ENCODE measurements at places on chromosomes 4 and X. TPM values are rescaled to one million over a fixed set of nuclear protein-coding genes. Genes with fewer than 3 reads are reported as not detected.
A peak's percentile ranks its signal among the peaks of the same experiment; 100 is the strongest.

DNA sequence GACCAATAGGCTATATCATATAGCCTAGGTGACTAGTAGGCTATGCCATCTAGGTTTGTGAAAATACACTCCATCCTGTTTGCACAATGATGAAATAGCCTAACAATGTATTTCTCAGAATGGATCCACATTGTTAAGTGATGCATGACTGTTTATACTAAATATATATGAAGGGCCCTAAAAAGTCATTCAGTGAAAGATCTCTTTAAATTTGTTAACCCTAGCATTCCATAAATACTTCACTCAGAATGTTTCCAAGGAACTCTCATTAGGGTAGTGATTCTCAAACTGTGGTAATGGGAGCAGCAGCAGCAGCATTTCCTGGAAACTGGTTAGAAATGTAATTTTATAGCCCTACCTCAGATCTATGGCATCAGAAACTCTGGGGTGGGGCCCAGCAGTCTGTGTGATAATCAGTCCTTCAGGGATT is 74.9 kb downstream of the PRRG1 start:
- DNase-seq = no peak

DNA sequence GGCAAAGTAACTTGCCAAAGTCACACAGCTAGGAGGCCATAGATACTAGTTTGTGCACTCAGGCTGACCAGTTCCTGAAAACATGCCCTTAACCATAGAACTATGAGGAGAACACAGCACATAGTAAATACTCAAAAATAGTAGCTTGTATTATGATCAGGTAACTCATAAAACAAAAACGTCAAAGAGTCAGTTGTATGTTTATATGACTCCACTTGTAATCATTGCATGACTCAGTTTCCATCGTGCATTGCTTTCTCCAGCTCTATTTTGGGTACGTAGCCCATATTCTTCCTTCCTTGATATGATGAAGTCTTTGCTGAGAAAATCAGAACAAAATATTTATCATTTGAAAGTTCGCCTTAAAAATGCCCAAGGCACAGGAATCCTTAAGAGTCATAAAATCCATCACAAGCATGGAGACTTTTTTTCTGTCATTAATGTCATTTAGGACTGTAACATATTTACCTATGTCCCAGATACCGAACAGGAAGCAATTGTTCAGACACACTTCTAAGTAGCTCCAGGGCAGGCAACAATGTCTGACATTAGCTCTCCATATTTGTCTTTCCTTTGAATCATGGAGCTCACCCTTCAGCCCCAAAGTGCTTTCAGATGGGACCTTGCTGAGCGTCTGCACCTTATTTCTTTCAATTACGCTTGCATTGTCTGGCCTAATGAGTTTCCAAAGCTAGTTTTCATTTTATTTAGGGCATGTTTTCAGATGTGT is 11.2 kb upstream of the MID1 start:
- no peak for DNase-seq

DNA sequence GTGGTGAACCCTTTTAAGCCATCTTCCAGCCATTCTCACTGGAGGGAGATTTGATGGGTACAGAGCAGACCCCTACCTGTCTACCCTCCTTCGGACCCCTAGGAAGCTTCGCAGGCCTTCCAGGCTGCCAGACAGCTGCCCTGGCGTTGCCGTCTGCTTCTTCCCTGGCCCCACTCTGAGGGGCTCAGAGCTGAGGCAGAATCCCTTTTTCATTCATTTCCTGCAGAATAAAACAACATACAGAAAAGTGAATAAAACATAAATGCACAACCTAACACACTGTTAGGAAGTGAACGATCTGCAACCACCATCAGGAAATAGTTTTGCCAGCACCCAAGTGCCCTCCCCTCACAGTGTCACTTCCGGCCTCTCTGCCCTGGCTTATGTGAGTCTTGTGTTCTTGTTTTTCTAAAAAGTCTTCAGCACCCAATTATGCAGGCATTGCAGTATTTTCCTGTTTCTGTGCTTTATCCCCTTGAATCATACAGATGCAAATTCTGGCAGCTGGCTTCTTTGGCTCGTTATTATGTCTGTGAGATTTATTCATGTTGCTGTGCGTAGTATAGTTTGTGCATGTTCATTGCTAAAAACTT is 5.6 kb upstream of the ADD1 start:
- peak; percentile 39 for DNase-seq

GRCh38 chr4:7435471-7436061 is 836 bp upstream of the PSAPL1 start:
- DNase-seq = no peak

DNA sequence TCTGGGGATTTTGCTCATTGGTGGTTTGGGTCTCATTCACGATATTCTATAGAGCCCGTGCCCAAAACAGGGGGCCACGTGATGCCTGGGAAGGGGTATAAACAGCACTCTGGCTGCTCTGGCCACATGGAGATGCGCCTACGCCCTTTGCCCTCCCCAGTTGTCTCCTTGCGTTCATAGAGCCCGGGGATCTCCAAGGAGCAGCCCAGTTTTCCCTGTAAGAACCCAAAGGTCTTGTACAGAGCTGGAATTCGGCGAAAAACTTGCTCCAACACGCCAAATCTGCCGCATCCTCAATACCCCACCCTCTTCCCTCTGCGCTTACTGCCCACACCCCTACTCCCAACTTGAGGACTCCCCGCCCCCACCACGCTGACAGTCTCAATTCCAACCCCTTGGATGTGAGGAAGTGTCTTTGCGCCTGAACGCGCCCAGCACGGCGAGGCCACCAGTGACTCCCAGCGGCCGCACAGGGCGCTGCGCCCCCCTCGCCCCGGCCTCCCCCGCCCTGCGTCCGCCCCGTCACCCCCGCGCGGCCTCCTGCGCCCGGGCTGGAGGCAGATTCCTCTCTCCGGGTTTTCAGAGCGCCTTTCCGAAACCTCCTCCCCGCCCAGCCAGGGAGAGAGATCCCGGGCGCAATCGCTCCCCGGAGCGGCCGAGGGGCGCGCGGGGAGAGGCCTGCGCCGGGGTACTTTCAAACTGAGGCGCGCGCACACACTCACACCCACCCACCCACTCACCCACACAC is at the start of gene NHS:
Gene NHS (plus strand): TSS at position 582 of the 748 bp plus-strand sequence. CDS start 558 bp downstream, outside the sequence.
- peak; percentile 60 for DNase-seq

DNA sequence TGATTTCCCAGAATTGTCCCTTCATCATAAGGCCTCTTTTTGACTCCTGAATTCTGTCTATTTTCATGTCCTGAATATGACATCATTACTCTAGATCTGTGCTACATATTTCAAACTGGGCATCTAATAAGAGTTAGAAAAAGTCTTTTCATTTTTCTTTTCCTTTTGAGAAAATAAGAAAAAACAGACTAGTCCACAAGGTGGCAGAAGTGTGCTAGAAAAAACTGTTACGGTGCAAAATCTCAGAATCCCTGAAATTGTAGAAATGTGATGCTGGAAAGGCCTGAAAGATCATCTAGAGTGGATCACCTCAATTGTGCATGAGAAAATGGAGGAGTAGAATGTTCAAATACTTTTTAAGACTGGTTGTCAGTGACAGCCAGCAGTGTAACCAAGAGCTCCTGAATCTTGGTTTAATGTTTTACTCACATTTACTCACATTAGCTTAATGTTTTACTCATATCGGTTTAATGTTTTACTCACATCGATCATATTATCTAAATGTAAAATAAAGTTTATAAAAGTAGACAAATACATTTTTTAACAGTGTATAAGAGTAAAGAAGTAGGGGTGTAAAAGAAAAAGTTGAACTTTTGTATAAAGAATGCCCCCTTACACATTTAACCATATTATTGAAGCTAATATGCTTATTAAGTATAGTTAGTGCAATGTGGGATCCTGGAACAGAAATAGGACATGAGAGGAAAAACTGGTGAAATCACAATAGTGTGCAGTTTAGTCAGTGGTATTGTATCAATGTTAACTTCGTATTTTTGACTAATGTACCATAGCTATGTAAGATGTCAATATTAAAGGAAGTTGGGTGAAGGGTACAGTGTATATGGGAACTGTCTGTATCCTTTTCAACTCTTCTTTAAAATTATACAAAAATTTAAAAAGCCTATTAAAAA is 15.2 kb downstream of the ASB11 start:
- peak; percentile 37 for DNase-seq

- DNase-seq = no peak
These were observed 759.6 kb upstream of the NDST4 start for GRCh38 chr4:115873048-115873447.

DNA sequence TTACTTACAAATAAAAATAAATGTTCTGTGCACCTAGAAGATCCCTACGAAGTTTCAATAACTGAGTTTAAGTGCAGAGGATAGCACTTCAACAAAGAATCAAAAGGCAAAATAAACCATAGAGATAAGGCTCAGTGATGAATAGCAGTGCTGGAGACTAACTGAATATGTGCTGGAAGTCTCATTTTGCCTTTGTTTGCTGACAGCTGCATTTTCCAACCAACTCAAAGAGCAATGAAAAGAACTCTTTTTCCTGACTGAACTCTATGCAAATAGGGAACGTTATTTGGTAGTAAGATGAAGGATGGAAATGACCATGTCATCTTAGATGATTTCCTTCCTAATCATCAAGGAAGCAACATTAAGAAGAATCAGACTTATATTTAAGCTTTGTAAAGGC is 32.7 kb upstream of the ADH7 start:
- DNase-seq = no peak

The CFAP47 gene
- total RNA-seq = 5.3 TPM

- DNase-seq = no peak
These were observed 533 bp downstream of the IL15 start for GRCh38 chr4:141636771-141637460.

DNA sequence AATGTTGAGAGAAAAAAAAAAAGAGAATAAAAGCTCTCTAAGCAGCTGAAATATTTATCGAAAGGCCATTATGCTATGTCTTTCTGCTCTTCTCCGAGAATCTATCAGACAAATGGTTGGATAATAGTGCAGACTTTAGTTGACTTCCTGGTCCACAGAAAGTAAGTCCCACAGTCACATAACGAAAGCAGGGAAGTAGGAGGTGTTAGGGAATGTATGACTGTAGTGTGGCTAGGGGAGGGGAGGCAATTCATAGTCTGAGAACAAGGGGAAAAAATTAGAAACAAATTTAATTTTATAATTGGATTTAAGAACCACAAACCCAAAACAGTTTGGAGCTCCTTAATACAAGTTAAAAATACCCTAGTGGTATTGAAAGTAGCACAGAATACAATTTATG is 79.7 kb upstream of the VEGFC start:
- DNase-seq = no peak

DNA sequence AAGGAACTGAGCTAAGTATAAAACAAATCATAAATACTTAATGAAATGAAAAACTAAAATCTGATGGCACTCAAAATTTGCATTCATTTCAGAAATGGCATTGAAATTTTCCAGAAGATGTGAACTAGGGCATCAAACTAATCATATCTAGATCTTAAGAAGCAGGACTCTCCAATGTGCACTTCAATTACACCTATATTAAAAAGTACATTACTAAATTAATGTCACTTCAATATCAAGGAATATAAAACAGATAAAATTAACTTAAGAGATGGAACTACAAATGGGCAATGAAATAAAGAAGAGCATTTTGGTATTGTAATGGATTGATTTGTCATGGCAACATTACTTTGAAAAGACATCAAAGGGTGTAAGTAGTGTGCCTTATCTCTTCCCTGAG is 20.3 kb downstream of the NPY2R start:
- DNase-seq = no peak

The SLC34A2 gene
- under 0.01 TPM for total RNA-seq

DNA sequence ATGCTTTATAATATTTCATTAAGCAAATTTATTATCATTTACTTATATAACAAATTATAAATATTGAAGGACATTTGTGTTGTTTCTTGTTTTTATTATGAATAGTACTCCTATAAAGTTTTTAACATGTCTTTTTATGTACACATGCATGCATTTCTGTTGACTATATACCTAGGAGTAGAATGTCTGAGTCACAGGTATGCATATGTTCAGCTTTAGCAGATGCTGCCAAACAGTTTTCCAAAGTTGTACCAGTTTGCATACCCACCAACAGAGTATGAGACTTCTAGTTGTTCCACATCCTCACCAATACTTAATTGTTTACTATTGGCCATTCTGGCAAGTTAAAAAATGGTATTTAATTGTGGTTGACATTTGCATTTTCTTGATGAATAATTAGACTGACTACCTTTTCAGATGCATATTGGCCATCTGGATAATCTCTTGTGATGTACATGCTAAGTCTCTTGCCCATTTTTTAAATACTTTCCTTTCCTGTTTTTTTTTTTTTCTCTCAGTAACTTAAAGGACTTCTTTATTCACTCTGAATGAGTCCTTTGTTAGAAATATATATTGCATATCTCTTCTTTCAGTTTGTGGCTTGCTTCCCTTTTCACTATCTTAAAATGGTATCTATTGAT is 132.2 kb upstream of the TRIM2 start:
- DNase-seq = no peak

GRCh38 chrX:13110433-13111324 is 66.3 kb upstream of the FAM9C start:
- DNase-seq = no peak

DNA sequence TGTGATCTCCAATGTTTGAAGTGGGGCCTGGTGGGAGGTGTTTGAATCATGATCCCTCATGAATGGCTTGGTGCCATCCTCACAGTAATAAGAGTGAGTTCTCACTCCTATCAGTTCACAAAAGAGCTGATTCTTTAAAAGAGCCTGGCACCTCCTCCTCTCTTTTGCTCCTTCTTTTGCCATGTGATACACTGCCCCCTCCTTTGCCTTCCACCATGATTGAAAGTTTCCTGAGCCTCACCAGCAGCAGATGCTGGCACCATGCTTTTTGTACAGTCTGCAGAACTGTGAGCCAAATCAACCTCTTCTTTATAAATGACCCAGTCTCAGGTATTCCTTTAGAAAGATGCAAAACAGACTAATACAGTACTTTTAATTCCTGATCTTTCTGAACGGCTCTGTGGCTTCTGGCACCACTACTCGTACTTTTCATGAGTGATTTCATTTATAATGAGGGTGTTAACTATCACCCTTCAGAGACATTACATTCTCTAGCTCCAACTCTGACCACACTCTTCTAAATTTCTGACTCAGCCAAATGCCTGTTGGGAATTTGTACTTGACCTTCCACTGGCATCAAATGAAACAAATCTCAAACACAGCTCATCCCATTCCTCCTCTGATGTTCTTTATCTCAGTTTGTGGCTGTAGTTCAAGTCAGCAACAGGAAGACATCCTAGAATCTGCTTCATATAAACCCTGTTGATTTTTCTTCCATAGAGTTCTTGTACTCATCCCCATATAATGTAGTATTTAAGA is 4.2 kb downstream of the UFSP2 start:
- no peak for DNase-seq

Data from frontal cortex (tissue), 4 donors.